Activated T-helper 1 cell treated with Interleukin-2 at 50 U/mL for 16 hours (primary cell): ENCODE measurements at places on chromosomes 3 and 15.

GRCh38 chr3:105876780-105877327 lies 8.0 kb upstream of the CBLB start:
- DNase-seq: no peak

- no peak for DNase-seq
Measured at GRCh38 chr15:57595011-57595866, 3.5 kb downstream of the MYZAP start.

- DNase-seq: no peak
Measured at GRCh38 chr15:68346979-68347378, 69.4 kb downstream of the FEM1B start.

DNA sequence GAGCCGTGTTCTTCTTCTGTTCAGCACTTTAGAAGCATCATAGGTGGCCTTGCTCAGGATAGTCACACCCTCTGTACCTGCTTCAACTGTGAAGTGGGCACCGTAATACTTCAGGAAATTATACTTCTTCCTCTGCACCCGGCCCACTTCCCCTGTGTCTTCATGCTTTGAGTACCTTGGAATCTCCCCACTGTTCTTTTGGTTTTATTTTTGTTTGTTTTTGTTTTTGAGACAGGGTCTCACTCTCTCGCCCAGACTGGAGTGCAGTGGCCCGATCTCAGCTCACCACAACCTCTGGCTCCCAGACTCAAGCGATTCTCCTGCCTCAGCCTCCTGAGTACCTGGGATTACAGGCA lies 1.7 kb downstream of the P2RY14 start:
- DNase-seq: no peak

DNA sequence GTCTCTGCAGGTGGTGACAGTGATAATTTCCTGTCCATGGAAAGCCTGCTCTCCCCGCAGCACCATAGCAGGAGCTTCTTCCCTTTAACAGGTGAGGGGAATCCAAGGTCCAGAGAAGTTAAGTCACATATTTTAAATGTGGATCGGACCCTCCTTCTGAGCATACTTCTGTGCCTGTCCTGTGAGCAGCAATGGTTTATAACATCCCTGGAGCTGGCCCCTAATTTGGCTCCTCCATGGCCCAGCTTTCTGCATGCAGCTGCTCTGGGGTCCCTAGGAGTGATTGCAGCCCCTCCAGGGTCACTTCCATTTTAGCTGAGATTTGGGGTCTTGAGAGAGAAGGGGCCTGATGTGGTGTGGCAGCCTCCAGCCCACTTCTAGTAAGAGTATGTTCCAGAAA lies 127.8 kb downstream of the EEFSEC start:
- DNase-seq: no peak

DNA sequence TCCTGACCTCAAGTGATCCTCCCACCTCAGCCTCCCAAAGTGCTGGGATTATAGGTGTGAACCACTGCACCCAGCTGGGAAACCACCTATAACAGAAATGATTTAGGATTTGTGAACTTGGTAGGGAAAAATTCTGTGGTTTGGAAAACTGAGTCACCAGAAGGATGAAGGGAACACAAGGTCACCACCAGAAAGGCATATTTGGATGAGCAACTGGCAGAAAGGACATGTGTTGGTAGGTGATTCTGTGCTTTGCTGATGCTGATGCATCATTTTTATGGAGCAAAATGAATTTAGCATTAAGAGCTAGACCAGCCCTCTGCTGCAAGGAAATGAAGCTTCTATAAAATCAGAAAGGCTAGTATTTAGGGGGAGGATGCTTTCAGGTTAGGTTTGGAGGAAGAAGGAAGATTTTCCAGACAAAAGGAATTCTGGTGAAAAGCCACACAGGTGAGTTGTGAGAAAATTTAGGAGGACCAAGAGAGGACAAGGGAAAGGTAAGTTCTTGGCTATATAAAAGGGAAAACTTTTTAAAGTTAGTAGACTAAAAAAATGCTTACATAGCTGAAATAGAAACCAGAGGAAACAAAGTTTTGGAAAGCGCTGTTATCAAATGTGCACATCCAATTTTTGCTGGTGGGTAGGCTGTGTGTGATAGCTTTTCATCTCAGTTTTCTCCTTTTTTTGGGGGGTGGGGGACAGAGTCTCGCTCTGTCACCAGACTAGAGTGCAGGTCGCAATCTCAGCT lies 3.6 kb downstream of the PXK start:
- DNase-seq: no peak

GRCh38 chr3:50637011-50637410 lies 20.1 kb downstream of the MAPKAPK3 start:
- no peak for DNase-seq

DNA sequence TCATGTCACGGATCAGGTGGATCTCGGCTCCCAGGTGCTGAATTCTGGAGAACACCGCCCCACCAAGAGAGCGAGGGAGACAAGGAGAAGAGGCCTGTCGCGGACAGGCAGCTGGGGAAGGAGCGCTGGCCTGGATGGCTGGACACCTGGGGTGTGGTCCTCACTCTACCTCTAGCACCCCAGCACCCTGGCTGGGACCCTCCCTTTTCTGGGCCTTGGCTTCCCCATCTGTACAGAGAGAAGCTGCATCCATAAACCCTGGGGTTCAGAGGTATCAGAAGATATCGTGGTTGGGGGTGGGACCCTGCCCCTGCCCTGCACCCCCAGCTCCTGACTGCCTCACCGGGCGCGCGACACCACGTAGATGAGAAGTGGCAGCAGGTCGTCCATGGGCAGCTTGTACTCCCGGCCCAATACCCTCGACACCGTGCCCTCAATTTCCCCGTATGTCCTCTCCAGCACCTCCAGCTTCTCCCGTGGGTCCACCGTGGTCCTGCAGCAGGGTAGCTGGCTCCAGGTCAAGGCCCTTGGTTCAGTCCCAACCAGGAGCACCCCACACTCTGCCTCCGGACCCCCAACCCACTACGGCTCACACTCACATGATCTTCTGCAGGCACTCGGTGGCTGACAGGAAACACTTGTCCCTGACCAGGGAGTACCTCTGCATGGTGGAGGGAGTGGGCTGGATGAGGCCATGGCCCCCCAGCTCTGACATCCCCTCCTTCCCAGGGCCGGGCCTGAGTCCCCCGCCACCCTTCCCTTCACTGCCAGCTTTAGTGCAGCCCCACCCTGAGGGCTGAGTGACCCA lies 21.7 kb downstream of the ALS2CL start:
- no peak for DNase-seq

- no peak for DNase-seq
Measured at GRCh38 chr15:48190932-48191573, 412 bp upstream of the CTXN2 start.

DNA sequence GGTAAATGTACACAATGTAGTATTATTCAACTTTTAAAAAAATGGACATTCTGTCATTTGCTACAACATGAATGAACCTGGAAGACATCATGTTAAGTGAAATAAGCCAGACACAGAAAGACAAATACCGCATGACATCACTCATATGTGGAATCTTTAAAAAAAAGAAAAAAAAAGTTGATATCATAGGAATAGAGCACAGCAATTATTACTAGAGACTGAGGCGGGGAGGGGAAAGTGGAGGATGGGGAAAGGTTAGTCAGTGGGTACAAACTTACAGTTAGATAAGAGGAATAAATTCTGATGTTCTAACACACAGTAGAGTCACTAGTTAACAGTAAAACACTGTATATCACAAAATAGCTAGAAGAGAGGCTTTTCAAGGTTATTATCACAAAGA lies 22.2 kb downstream of the RYK start:
- no peak for DNase-seq

- DNase-seq: no peak
Measured at GRCh38 chr15:69531665-69532027, 79.0 kb downstream of the RPLP1 start.

GRCh38 chr15:76185716-76186115 lies 125.6 kb downstream of the ETFA start:
- DNase-seq: no peak

DNA sequence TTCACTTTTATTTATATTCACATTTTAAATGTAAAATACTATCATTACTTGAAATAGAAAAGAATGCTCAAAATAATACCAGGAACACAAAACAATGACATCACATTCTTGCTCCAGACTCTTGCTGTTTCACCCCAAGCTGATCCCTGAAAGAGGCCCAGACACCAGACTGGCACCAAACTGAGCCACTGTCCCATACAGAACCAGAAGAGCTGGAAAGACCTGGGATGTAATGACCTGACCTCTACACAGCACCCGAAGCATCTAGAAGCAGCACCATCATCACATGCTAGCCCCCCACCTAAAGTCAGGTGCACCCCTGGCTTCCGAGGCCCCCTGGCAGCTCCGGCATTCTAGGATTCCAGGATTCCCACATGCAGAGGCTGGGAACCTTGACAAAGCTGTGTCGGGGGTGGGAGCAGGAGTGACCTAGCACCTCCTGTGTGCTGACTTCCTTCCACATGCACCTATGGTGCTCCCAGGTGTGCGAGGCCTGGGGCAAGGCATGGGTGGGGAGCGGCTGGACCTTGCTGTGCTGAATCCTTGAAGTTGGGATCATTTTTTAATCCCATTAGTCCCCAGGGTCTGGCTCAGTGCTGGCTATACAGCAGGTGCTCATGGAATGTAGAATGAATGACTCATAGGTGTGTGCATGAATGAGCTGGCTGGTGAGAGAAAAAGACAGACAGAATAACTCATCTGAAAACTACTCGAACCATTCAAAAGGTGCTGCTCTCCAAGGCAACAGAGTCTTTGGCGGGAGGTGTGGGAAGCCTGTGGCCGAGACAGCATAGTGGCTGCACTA lies 144.7 kb upstream of the IQSEC1 start:
- DNase-seq: no peak

- no peak for DNase-seq
Measured at GRCh38 chr3:36197151-36197550, 183.2 kb upstream of the STAC start.

- no peak for DNase-seq
Measured at GRCh38 chr3:140160553-140160952, 225.6 kb downstream of the CLSTN2 start.

- no peak for DNase-seq
Measured at GRCh38 chr3:43785551-43785950, 94.8 kb downstream of the ABHD5 start.

- DNase-seq: peak; percentile 64
Measured at GRCh38 chr3:133927540-133928066, 31.9 kb upstream of the RAB6B start.

DNA sequence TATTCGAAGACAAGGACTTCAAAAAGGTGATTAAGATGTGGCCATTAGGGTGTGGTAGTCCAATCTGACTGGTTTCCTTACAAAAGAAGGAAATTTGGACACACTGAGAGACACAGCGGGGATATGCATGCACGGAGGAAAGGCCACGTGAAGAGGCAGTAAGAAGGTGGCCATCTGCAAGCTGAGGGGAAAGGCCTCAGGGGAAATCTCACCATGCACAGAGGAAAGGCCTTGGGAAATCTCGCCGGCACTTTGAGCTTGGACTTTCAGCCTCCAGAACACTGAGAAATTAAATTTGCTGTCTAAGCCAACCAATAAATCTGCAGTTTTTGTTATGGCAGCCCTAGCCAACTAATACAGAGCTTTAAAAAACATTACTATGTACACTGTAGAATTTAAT lies 78.8 kb downstream of the DLG1 start:
- no peak for DNase-seq

DNA sequence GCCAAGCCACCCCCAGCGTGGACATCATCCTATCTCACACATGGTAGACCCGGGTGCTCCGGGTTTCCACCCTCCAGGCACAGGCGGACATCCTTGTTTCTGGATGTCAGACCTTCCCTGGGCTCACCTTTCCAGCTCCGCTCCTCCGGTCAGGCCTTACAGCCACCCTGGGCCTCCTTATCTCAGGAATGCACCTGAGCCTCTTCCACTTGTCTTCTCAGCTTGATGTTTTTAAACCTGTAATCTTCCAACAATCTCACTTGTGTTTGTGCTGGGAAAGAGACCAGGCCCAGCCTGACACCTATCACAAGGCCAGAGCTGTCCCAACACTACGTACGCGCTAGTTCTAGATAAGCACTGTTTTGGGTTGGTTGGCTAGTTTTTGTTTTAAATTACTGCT lies 53.9 kb downstream of the NIPA2 start:
- no peak for DNase-seq

DNA sequence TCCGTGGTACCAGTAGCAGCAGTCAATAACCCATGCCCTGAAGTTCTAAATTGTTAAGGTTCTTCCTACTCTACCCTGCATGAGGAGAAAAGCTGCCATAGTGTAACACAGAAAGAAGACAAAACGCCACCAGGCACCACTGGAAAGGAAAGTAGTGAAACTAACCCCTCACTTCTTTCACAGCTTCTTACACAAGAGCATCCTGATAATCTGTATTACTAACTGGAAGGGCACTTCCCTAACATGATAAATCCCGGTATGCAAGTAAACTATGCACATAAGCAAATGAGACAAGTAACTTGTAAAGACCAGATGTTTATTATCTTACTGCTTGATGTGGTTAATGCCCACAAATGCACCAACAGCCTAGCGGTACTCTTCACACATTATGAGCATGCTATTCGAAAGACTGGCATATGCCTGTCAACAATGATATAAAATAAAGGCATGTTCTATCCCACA lies 141.3 kb downstream of the ADAM10 start:
- no peak for DNase-seq

GRCh38 chr3:117084739-117085270 lies 375.2 kb downstream of the TUSC7 start:
- DNase-seq: no peak
